SK-N-DZ (cell line): ENCODE measurements at places on chromosomes 13 and 19.

GRCh38 chr19:48970923-48971395, 5.8 kb downstream of the FTL start:
- DNase-seq = peak; percentile 28

DNA sequence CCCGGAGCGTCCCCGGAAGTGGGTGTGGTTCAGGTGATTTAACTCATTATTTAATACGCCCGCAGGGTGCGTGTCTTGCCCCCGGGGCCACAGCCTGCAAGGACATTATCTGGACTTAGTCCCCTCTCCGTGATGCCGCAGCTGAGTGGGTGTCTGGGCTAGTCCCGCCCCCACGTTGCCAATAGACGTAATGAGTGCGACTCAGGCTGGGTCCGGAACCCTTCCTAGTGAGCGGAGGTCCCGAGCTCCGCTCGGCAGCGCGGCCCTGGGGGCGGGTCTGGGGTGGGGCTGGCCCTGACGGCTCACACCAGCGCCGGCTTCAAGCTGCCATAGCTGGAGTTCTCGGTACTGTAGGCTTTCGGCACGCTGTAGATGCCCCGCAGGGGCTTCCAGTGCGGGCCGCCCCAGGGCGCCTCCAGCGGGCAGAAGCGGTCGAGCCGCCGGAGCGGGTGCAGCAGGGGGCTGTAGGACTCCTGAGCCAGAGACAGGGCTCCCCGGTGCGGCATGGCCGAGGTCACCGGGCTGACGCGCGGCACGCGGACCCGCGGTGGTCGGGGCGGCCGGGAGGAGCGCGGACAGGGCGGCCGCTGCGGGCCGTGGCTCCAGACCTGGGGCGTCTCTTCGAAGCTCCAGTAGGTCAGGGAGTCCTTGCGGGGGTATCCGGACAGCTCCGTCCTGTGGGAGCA, 918 bp upstream of the LHB start:
- peak; percentile 37 for DNase-seq

- no peak for DNase-seq
Measured at GRCh38 chr19:43765109-43765876, 10.5 kb upstream of the SMG9 start.

DNA sequence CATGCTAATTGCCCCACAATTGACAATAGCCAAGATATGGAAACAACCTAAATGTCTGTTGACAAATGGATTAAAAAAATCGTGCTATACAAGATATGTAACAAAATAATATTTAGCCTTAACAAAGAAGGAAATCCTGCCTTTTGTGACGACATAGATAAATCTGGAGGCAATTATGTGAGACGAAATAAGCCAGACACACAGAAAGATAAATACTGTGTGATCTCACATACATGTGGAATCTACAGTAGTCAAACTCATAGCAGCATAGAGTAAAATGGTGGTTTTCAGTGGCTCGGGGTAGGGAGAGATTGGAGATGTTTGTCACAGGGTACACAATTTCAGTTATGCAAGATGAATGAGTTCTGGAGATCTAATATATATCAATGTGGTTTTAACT, 895.8 kb downstream of the SLITRK6 start:
- DNase-seq = no peak

- no peak for DNase-seq
Measured at GRCh38 chr19:43485951-43486350, 18.6 kb downstream of the PHLDB3 start.

DNA sequence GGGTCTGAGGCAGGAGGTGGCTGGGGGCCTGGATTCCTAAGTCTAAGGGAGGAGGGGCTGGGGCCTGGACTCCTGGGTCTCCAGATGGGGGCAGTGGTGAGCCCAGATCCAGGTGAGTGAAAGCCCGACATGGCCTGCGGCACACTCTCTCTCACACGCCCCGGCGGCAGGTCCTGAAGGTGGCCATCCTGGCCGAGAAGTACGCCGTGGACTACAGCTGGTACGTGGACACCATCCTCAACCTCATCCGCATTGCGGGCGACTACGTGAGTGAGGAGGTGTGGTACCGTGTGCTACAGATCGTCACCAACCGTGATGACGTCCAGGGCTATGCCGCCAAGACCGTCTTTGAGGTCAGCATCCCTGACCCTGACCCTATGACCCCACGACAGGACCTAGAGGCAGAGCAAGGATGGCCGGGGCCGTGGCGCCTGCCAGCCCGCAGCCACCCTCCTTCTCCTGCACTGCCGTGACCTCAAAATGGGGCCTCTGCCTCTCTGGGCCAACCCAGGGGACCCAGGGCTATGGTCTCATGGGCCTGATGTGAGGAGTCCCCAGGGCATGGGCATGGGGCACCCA, 13.2 kb downstream of the FUZ start:
- DNase-seq = no peak

- DNase-seq = no peak
Measured at GRCh38 chr13:53073711-53074110, 45.1 kb downstream of the OLFM4 start.

GRCh38 chr19:54969647-54970046, 3.5 kb downstream of the NLRP2 start:
- no peak for DNase-seq

GRCh38 chr13:40488869-40489391, 177.5 kb downstream of the FOXO1 start:
- DNase-seq = no peak

- DNase-seq = no peak
Measured at GRCh38 chr13:100976993-100977392, 302.4 kb upstream of the TMTC4 start.

DNA sequence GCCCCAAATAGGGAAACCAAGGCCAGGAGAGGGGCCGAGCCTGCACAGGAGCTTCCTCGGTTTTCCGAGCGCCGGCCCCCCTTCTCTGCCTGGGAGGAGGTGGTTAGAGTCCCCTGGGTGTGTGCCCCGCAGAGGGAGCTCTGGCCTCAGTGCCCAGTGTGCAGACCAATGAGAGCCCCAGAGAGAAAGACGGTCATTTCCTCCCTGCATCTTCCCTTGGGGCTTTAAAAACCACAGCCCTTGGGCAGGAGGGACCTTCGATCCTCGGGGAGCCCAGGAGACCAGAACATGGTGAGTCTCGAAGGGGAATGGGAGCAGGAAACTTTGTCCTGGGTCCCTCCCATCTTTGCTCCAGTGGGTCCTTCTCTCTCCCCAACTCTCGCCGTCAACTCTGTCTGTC, at the start of gene C5AR1:
TSS of gene C5AR1 (plus strand) at position 254 of the 400 bp plus-strand sequence. CDS start at position 289, 35 bp downstream.
- no peak for DNase-seq

GRCh38 chr13:44135566-44135965, 238.1 kb upstream of the SERP2 start:
- DNase-seq = no peak
